ENCODE measurements at places on chromosomes 6 and 20.

DNA sequence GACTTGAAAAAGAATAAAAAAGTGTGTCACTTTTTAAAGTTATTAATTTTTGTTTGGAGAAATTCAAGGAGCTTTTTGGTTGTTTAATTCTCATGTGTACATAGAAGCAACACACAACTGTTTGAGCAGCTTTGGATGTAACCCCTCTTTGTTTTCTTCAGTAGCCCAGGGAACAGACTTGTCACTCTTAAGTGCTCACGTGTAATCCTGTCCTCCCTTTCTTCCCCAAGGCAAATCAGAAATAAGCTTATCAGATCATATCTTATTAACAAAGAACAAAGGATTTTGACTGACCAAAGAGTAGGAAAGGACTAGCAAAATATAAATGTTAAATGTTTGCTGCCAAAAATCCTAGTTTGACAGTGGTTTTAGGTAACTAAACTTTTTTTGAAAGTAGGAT lies 7.3 kb upstream of the FLRT3 start:
- DNase-seq, result no peak

GRCh38 chr20:10936786-10937185 lies 263.0 kb upstream of the JAG1 start:
- DNase-seq, result no peak

DNA sequence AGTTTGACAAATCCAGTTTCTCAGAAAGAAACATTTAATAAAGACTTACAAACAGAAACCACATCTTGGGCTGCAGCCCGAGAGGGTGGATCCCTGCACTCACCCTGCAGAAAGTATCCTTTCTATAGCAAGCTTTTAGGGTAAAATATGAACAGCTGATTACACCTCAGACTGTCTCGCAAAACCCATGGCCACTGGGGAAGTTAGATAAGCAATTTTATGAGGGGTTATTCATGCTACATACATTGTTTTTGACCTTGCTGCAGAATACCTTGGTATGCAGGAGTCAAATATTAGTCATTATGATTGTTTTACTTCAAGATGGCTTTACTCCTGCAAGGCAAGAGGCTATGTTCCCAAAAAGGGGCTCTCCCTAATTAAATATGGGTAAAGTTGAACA lies 126.9 kb downstream of the OR2B2 start:
- no peak for DNase-seq

- no peak for DNase-seq
These were observed 142.0 kb downstream of the ARHGAP18 start for GRCh38 chr6:129568015-129568414.

DNA sequence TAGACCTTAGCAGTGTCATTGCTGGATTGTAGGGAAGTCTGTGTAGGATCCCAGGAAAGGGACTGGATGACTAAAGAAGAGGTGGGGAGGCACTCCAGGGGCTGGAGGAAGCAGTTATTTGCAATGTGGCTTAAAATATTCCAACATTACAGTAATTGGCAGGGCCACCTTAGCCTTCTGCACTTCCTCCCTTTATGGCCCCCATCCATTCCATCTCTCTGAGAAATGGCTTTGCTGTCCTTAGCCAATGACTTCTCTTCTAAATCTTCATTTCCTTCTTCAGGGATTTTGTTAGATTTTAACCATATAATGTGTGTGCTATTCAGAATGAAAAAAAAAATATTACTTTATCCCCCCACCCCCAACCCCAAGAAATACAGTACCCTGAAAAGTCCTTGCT lies 6.4 kb downstream of the ADGRF5 start:
- no peak for DNase-seq
